Upper lobe of right lung (tissue), 1 donor: ENCODE measurements at places on chromosomes 6 and 20. TPM values are rescaled to one million over a fixed set of nuclear protein-coding genes. Genes with fewer than 3 reads are reported as not detected.

The E2F1 gene
- 2.4 TPM for total RNA-seq

The CCM2L gene
- 23.2 TPM for total RNA-seq

The OR2B6 gene
- total RNA-seq: not detected

GRCh38 chr20:56808117-56808725 lies 179.1 kb downstream of the TFAP2C start:
- no peak for DNase-seq

DNA sequence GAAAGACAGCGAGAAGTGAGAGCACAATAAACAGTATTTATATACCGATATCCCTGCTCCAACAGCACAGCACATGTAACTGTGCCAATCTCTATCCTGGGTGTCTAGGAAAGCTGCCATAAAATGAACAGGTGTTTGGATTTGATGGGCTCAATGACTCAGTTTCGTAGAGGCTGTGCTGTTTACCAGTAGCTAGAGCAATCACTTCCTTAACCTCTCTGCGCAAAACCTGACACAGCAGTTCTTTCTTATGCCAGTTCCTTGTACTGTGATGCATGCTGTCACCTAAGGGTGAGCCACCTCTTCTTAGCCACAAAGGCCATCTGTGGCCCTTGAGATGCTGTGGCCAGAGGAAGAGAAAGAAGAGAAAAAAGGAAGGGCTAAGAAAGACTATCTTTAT lies 59.3 kb downstream of the SHPRH start:
- DNase-seq: no peak
